ENCODE measurements at places on chromosomes 4 and X.
A peak's percentile ranks its signal among the peaks of the same experiment; 100 is the strongest.

DNA sequence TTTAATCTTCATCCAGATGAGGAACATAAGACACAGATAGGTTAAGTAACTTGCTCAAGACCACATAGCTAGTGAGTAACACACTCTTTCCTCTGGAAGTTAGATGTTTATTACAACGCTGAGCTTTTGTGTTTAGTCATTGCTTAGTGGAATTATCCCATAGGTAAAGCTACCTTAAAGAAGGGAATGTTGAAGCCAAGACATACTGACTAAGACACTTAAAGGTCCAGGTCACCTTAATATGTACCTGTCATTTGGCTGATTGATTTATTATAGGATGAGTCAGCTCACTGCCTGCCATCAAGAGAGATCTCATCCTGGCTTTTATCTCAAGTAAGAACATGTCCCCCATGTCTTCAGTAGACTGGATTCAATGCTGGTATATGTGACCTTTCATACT lies 53.4 kb downstream of the KDR start:
- no peak for DNase-seq
- H3K36me3 ChIP-seq, result no peaks in the 10 kb centered on the region
- H3K4me3 ChIP-seq, result no peak overlapping the region
- no peak overlapping the region for H3K27ac ChIP-seq
- no peaks in the 10 kb centered on the region for H3K27me3 ChIP-seq

- no peak for DNase-seq
- no peaks in the 10 kb centered on the region for H3K36me3 ChIP-seq
- H3K4me1 ChIP-seq, result no peaks in the 10 kb centered on the region
- H3K27me3 ChIP-seq, result no peaks in the 10 kb centered on the region
These were observed 190.1 kb downstream of the ZNF330 start for GRCh38 chr4:141410839-141411238.

DNA sequence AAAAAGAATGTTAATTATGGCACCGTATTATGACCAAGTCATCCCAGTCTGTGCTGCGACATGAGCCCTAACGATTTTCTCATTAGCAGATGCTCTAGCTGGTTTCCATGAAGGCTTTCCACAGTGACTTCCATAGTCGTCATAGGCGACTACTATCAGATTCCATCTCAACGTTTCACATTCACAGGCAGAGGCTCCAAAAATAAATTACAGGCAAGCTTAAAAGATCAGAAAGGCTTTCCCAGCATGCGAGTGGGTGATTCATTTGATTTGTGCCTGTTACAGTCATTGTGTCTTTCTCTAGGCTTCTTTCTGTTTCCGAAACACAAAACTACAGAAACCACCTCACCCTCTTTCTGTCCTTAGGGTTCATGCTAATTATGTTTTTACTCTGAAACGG lies 43.2 kb downstream of the PALLD start:
- no peaks in the 10 kb centered on the region for H3K27me3 ChIP-seq
- no peak overlapping the region for H3K27ac ChIP-seq
- no peak for DNase-seq
- H3K4me1 ChIP-seq, result no peaks in the 10 kb centered on the region

GRCh38 chr4:7295911-7296660 lies 103.7 kb downstream of the SORCS2 start:
- H3K27ac ChIP-seq, result no peak overlapping the region
- no peaks in the 10 kb centered on the region for H3K4me1 ChIP-seq
- DNase-seq, result no peak

- peak within 1 kb of the TSS; percentile 42 for H3K4me3 ChIP-seq
- no peaks in the 10 kb centered on the region for H3K4me1 ChIP-seq
- peaks cover 3% of the 10 kb centered on the region for H3K27me3 ChIP-seq
- no peak within 1 kb of the TSS for H3K27ac ChIP-seq
- no peaks in the 10 kb centered on the region for H3K36me3 ChIP-seq
These were observed at the start of gene NR0B1 for GRCh38 chrX:30309139-30309571. Gene NR0B1, minus strand, starts transcription at chrX:30309390. Its CDS starts 27 bp downstream, at chrX:30309363.

DNA sequence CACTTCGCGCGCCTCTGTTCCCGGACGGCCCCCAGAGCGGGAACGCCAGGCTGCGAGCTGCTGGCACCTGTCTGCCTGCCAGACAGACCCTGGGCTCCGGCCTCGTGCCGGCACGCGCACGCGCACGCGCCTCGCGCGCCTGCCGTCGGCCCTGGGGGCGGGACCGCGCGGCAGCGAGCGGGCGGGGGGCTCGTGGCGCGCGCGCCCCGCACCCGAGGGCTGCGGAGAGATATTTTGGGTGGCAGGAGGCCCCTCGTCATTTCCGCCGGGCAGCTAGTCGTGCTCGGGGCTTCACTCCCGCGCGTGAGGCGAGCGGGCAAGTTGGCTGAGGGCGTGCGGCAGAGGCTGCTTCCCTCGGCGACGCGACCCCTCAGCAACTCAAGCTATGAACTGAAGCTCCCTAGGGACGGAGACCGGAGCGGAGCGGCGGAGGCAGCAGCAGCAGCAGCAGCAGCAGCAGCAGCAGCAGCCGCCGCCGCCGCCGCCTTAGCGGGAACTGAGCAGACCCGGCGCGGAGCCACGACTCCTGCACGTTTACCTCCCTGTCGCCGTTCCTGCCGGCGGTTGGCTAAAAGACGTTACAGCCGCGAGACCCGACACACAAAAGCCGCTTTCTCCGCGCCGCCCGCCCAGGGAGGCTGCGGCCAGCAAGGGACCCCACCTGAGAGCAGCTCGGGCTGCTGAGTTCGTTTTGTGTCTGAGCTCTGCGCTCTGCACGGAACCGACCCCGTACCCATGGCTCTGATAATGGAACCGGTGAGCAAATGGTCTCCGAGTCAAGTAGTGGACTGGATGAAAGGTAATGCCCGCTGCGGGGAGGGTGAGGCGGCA lies at the start of gene CNKSR2:
Gene CNKSR2 (plus strand): TSS at position 256 of the 831 bp plus-strand sequence. CDS start 480 bp downstream, at position 736.
- no peaks in the 10 kb centered on the region for H3K4me1 ChIP-seq
- no peaks in the 10 kb centered on the region for H3K36me3 ChIP-seq
- no peaks in the 10 kb centered on the region for H3K27me3 ChIP-seq
- H3K4me3 ChIP-seq, result peak within 1 kb of the TSS; percentile 58
